ENCODE measurements at places on chromosomes 13 and 19. TPM values are rescaled to one million over a fixed set of nuclear protein-coding genes. Genes with fewer than 3 reads are reported as not detected.
A peak's percentile ranks its signal among the peaks of the same experiment; 100 is the strongest.

GRCh38 chr19:13619203-13619632, 112.9 kb upstream of the CACNA1A start:
- H3K4me1 ChIP-seq, result no peaks in the 10 kb centered on the region
- H3K4me3 ChIP-seq, result no peak overlapping the region
- H3K27ac ChIP-seq, result no peak overlapping the region
- DNase-seq, result no peak
- H3K27me3 ChIP-seq, result no peaks in the 10 kb centered on the region

DNA sequence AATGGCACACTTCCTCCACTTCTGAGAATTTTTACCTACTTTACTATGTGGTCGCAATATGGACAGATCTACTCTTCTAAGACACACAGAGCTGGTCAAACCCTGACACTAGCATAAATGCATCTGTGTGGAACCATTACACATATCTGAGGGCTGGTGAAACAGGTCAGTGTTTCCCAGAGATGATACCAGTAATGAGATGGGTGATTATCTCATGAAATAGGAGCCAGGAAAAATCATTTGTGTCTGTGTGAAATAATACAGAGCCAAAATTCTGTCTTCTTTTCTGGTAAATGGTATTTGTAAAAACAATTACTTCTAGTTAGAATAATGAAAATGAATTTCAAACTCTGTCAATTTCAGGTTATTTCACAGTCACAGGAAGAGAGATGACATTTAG, 71.6 kb upstream of the FARP1 start:
- H3K27ac ChIP-seq, result no peak overlapping the region
- no peak overlapping the region for H3K4me3 ChIP-seq
- no peaks in the 10 kb centered on the region for H3K27me3 ChIP-seq

GRCh38 chr19:35140962-35141836, 1.9 kb upstream of the FXYD7 start:
- no peak overlapping the region for H3K27ac ChIP-seq
- peak; percentile 92 for DNase-seq
- H3K27me3 ChIP-seq, result no peaks in the 10 kb centered on the region
- H3K4me3 ChIP-seq, result peak overlapping the region; percentile 65

The IFI30 gene
- 59.3 TPM for total RNA-seq

DNA sequence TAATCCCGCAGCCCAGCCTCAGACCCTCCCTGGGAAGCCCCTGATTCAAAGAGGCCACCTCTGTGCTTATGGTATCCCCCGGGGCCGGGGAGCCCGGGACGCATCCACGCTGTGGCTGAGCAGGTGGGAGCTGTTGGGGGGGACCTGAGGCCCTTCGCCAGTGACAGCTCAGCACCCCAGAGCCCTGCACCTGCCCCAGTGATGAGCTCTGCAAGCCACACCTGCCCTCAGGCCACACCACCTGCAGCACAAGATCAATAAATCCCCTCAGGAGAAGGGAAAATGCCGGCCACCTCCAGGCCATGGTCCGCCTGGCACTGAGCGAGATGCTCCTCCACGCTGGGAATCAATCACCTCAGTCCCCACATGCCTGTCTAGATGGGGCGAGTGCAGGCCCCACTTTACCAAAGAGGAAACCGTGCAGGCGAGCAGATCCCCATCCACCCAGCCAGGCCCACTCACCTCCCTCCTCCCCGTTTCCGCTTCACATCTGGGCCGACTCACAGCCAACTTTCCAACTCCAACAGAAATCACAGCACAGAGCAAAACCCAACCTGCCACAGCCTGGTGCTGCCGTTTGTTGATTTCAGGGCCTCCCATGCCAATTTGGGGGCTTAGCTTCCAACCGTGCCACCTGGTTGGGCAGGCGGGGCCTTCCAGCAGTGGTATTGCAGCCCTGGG, 12.8 kb downstream of the MOB3A start:
- H3K36me3 ChIP-seq, result peaks cover 6% of the 10 kb centered on the region
- no peaks in the 10 kb centered on the region for H3K27me3 ChIP-seq
- DNase-seq, result peak; percentile 81
- peak overlapping the region; percentile 98 for H3K4me3 ChIP-seq
- peaks cover 57% of the 10 kb centered on the region for H3K4me1 ChIP-seq

The PSG3 gene
- not detected for total RNA-seq

The LAIR2 gene
- total RNA-seq, result 3.2 TPM

The FAM124A gene
- not detected for total RNA-seq

DNA sequence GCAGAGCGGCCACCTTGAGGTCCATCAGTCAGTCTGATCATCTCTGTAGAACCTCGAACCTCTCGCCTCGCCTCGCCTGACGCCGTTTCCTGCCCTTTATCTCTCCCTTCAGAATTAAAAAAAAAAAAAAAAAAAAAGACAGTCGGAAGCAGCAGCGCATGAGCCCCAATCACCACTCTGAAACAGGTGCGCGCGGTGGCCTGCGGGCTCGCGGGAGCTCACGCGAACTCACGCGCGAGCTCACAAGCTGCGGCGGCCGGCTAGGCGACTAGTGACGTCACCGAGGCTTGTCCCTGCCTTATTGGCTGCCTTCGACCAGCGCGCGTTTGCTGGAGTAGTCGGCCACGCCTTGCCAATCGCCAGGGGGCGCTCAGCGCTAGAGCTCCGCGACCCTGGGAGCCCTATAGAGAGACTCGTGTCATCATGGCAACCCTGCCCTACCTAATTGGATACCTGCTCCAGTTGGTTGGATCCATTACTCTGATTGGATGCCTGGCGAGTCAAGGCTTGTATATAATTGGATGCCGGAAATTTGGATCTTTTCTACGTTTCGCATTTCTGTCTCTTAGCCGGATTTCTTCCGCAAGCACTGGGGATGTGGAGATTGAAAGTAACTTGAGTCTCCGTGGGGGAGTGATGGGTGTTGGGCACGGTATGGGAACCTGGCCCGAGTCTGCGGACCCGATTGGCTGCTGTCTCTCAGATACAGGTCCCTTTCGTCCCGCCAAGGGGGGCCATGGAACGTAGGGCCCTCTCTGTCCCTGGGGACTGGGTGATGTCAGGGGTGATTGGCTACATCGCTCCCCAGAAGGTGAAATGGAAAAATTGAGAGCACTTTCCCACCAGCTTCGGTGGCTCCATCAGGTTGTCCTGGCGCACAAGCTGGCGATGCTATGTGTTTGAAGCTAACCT, 31.6 kb downstream of the SYT3 start:
- peak; percentile 54 for DNase-seq
- H3K4me3 ChIP-seq, result no peak overlapping the region
- peaks cover 3% of the 10 kb centered on the region for H3K27me3 ChIP-seq
- H3K27ac ChIP-seq, result no peak overlapping the region

DNA sequence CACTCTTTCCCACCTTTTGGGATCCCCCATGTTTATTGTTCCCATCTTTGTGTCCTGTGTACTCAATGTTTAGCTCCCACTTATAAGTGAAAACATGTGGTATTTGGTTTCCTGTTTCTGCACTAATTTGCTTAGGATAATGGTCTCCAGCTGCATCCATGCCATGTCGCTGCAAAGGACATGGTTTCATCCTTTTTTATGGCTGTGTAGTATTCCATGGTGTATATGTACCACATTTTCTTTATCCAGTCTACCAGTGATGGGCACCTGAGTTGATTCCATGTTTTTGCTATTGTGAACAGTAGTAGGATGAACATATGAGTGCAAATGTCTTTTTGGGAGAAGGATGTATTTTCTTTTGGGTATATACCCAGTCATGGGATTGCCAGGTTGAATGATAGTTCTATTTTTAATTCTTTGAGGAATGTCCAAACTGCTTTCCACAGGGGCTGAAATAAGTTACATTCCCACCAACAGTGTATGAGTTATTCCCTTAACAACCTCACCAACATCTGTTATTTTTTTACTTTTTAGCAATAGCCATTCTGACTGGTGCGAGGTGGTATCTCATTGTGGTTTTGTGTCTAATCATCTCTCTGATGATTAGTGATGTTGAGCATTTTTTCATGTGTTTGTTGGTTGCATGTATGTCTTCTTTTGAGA, 55.7 kb upstream of the MEDAG start:
- no peak overlapping the region for H3K4me3 ChIP-seq
- DNase-seq, result no peak
- H3K27ac ChIP-seq, result no peak overlapping the region
- no peaks in the 10 kb centered on the region for H3K4me1 ChIP-seq
- no peaks in the 10 kb centered on the region for H3K36me3 ChIP-seq
- H3K27me3 ChIP-seq, result no peaks in the 10 kb centered on the region

DNA sequence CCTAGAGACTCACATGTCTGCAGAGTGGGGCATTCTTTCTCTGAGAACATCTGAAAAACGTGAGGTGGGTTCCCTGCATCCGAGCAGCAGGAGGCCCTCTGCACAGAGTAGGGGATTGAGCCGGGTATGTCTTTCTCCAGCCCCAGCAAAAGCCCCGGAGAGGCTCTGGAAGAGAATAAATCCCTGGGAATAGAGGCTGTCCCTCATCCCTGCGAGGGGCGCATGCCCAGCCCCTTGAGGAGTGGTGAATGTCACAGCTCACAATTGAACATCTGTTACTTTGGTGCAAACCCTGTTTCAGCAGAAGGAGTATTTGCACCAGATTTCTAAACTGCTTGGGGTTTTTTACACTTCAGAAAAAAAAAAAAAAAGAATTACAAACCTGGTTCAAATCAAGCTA, 164.6 kb downstream of the FGF14 start:
- DNase-seq, result no peak
- H3K27ac ChIP-seq, result no peak overlapping the region
- H3K4me3 ChIP-seq, result no peak overlapping the region
- H3K4me1 ChIP-seq, result no peaks in the 10 kb centered on the region

DNA sequence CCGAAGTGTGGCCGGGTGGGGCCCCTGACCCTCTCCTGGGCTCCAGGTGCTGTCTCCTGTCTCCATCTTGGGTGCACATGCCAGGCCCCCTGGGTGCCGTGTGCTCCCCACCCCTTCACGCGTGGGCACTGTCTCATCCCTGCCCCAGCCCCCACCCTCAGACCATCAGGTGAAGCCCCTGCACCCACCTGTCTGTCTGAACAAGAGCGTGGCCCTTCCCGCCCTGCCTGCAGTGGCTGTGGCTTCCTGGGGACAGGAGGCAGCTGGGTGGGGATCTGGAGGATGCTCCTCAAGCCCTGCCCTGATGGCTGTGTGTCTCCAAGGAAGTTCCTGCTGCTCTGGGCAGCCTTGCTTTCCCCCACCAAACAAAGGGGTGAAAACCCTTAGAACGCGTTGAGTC, 2.2 kb downstream of the PRR22 start:
- no peaks in the 10 kb centered on the region for H3K27me3 ChIP-seq
- H3K4me3 ChIP-seq, result no peak overlapping the region
- H3K4me1 ChIP-seq, result no peaks in the 10 kb centered on the region
- H3K27ac ChIP-seq, result no peak overlapping the region
- peaks cover 10% of the 10 kb centered on the region for H3K36me3 ChIP-seq
- DNase-seq, result no peak

DNA sequence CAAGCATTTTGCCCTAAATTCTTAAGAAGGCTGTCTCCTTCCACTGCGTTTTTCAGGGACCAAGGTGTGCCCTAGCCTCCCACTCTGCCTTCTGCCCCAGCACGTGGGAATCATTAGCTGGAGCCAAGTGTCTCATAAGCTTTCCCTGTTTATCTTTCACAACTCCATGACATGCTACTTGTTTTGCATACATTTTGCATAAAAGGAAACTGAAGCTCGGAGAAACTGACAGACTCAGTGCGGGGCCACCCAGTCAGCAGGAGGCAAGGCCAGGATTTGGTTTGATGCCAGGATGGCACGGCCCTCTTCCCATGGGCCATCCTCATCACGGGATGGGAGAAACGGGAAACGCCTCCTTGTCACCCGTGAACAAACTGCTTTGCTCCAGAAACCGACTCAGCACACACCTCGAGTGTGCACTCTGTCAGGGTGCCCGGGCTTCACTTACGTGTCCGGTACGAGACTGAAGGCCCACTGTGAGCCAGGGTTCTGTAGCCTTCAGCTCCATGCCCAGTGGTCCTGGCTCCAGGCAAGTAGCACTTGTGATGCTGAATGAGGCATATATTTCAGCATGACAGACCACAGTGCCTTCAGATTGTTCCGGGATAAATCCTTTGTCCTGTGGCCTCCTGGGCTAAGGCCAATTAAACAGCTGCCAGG, 9.6 kb downstream of the CEBPA start:
- no peak for DNase-seq
- no peaks in the 10 kb centered on the region for H3K4me1 ChIP-seq
- no peak overlapping the region for H3K4me3 ChIP-seq
- H3K27me3 ChIP-seq, result no peaks in the 10 kb centered on the region
- no peaks in the 10 kb centered on the region for H3K36me3 ChIP-seq
- no peak overlapping the region for H3K27ac ChIP-seq

- no peaks in the 10 kb centered on the region for H3K4me1 ChIP-seq
- no peak overlapping the region for H3K27ac ChIP-seq
- DNase-seq, result no peak
Measured at GRCh38 chr19:29631450-29631849, 25.4 kb downstream of the POP4 start.

DNA sequence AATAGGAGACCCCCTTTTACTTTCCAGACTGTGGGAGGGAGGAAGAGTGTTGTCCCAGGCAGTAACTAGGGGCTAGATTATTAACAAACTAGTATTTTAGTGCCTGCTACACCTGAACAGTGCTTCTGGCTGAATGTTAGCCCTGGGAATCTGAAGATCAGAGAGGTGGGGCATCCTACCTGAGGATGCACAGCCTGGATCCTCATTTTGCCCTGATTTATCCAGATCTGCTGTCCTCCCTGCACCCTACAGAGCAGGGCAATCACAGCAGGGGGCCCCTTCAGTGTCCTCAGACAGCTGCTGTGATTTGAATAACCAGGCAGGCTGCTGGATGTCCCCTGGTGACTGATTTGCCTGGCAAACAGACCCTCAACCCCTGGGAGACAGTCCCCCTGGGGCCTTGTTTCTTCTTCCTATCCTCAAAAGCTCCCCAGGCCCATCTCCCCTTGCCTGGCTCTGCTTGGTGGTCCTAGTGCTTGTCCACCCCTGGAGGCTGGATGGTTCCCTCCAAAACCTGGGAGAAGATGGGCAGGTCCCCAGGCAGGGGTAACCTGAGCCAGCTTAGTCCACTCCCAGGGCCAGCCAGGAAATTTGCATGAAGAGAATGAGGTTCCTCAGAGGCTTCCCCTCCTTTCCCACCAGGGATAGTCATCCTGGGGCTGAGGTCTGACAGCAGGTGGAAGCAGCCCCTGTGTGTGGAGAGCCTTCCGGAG, at the start of gene OVOL3:
Gene OVOL3 (plus strand): TSS at position 657 of the 713 bp plus-strand sequence. CDS start 60 bp downstream, outside the sequence.
- H3K4me1 ChIP-seq, result peaks cover 8% of the 10 kb centered on the region
- H3K27ac ChIP-seq, result no peak within 1 kb of the TSS
- H3K36me3 ChIP-seq, result no peaks in the 10 kb centered on the region
- no peak within 1 kb of the TSS for H3K4me3 ChIP-seq

- H3K4me3 ChIP-seq, result no peak overlapping the region
- no peak overlapping the region for H3K27ac ChIP-seq
- no peaks in the 10 kb centered on the region for H3K4me1 ChIP-seq
- H3K36me3 ChIP-seq, result peaks cover 5% of the 10 kb centered on the region
- no peak for DNase-seq
- no peaks in the 10 kb centered on the region for H3K27me3 ChIP-seq
Measured at GRCh38 chr13:23724196-23724970, 154.2 kb downstream of the TNFRSF19 start.

All from naive thymus-derived CD4-positive, alpha-beta T cell (primary cell).